Progenitor cell of endocrine pancreas (in vitro differentiated cells): ENCODE measurements at places on chromosomes 2 and 18.

DNA sequence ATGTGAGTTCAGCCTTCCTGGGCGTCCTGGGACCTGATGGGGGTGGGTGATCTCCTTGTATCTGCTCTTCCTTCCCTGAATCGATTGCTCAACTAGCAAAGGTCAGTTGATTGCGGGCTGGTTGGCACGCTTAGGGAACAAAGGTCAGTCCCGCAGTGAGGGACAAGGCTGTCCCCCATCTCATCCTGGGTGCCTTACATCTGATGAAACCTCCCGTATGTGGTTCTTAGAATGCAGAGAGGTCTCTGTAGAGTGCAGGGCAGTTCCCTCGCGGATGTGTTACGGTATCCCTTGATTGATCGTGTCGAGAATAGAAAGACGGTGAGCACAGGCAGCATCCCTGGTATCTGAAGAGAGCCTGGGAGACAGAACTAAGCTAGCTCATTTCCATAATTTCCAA is 56.4 kb upstream of the RBM44 start:
- DNase-seq = no peak

GRCh38 chr2:216235462-216235861 is 126.3 kb downstream of the XRCC5 start:
- DNase-seq = no peak

- no peak for DNase-seq
Measured at GRCh38 chr2:201260302-201260800, at the start of gene CASP8. Gene CASP8 (plus strand): TSS chr2:201260536. CDS start chr2:201266487, 5,951 bp downstream.

DNA sequence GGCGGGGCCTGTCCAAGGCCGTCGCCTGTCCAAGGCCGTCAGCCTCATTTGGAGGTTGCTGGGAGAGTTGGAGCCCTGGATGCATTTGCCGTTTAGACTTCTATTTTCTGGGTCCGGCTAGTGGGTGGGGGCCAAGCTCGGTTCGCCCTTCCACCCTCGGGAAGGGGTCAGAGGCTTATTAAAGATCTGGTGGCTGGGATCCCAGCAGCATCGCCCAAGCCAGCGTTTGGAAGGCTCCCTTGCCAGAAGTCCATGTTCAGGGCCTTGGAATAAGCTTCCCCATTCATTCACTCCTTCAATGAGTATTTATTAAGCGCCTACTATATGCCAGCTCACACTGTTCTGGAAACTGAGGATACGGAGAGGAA is 516 bp upstream of the DOCK10 start:
- DNase-seq = no peak

- no peak for DNase-seq
Measured at GRCh38 chr2:106183101-106183696, 10.9 kb downstream of the UXS1 start.

DNA sequence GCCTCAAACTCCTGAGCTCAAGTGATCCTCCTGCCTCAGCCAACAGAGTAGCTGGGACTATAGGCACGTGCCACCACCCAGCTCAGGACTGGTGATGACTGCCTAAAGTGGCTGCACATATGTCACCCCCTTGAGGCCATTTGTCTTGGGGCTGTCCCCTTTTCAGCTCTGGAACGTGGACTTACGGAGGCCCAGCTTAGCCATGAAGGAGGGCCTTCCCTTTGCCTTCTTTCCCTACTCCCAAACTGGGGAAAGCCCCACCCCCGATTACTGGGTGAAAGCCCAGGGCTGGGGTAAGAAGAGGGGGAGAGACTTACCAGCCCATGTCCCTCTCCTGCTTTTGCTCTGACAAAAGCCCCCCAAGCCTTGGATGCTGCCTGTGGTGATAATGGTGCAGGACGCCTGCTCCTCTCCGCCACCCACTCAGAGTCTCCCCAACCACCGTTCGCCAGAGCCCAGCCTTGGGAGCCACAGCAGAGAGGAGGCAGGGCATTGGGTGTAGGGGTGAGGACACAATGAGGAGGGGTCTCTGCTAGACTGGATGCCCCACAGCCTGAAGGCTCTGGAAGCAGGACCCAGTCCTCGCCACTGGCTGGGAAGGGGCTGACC is 2.5 kb upstream of the DUSP2 start:
- no peak for DNase-seq

DNA sequence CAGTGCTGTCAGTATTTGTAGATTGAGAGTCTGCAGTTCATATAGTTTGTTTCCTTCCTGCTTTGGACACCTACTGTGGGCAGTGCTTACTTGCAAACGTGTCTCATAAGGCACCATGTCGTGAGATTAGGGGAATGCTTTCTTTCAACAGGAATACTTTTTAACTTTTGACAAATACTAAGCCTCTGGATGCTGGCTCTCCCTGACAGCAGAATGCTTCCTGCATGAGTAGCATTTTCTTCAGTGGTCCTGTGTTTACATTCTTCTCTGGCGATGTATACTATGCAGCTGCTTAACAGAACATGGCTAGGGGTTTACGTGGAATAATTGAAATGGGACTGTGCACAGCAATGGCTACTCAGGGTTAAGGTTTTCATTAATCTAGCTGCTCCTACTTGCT is 807.5 kb downstream of the MBD2 start:
- DNase-seq = no peak

- DNase-seq = no peak
Measured at GRCh38 chr2:102063941-102064678, 72.3 kb downstream of the IL1R2 start.

DNA sequence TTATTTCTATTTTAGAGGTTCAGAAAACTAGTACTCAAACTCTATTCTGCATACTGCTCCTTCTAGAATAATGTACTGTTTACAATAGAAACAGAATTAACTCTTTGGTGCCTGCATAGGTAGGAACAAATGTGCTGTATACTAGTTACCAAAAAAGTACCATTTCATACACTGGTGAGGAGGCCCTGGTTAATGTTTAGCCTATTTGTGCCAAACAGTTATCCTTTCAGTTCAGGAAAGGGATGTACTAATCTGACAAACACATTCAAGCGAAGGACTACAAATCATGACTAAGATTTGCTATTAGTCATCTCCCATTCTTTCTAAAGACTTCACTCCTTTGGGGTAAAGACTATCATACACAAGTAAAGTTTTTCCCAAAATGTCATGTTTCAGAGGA is 47.4 kb downstream of the EXOC6B start:
- DNase-seq = no peak

DNA sequence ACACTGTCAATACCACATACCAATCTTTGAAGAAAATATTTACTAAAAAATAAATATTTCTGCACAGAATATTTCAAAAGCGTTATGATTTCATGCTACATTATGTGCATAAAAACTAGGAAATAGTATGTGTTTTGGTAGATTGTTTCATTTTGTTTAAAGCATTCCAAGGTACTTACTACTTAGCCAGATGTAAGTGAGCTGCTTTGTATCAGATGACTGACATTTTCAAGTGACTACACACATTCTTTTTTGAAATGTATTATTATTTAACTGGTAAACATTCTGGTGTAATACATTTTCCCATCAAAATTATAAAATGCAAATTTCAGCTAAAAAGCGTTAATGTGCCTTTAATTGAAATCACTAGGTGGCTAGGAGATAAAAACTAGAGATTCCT is 21.5 kb downstream of the GCA start:
- no peak for DNase-seq

DNA sequence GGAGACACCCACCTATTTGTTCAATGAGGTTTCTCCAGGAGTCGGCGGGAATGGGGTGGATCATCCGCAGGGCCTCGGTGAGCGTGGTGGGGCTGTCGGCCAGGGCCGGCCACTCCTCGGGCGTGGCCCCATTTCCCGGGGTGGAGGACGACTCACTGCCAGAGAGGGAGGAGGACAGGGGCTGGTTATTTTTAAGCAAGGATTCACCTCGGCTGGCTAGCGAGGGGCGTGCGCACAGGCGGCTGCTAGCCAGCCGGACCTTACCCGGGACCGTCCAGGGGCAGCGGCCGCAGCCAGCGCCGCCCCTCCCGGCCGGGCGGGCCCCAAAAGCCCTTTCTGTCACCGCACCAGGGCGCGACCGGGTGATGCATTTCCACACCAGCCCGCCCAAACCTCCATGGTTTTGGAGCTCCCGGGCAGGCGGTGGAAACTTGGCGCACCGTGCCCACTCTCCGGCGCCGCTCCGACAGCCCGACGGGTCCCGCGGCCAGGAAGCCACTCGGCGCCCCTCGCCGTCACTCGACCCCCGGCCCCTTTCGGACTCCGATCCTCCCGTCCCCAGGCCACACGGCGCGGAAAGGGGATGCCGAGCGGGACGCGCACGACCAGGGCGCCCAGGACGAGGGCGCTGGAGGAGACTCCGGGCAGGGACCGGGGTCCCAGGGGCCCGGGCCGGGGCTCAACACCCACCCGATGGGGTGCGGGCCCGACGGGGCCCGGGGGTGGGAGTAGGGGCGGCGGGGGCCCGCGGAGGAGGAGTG is 57.1 kb downstream of the SNORC start:
- DNase-seq = no peak

DNA sequence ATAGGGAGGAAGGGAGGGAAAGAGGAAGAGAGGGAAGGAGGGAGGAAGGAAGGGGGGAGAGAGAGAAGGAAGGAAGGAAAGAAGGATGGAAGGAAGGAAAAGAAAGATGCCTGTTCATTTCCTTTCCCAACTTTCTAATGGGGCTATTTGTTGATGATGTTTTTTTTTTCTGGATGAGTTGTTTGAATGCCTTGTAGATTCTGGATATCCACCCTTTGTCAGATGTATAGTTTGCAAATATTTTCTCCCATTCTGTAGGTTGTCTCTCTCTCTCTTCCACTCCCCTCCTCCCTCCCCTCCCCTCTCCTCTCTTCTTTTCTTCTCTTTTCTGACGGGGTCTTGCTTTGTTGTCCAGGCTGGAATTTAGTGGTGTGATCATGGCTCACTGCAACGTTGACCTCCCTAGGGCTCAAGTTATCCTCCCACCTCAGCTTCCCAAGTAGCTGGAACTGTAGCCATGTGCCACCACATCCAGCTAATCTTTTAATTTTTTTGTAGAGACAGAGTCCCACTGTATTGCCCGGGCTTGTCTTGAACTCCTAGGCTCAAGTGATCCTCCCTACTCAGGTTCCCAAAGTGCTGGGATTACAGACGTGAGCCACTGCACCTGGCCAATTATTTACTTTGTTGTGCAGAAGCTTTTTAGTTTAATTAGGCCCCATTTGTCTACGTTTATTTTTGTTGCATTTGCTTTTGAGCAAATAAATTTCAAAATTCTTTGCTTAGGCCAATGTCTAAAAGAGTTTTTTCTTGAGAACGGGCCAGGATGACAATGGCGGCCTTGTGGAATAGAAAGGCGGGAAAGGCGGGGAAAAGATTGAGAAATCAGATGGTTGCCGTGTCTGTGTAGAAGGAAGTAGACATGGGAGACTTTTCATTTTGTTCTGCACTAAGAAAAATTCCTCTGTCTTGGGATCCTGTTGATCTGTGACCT is 57.3 kb upstream of the FAM117B start:
- no peak for DNase-seq

DNA sequence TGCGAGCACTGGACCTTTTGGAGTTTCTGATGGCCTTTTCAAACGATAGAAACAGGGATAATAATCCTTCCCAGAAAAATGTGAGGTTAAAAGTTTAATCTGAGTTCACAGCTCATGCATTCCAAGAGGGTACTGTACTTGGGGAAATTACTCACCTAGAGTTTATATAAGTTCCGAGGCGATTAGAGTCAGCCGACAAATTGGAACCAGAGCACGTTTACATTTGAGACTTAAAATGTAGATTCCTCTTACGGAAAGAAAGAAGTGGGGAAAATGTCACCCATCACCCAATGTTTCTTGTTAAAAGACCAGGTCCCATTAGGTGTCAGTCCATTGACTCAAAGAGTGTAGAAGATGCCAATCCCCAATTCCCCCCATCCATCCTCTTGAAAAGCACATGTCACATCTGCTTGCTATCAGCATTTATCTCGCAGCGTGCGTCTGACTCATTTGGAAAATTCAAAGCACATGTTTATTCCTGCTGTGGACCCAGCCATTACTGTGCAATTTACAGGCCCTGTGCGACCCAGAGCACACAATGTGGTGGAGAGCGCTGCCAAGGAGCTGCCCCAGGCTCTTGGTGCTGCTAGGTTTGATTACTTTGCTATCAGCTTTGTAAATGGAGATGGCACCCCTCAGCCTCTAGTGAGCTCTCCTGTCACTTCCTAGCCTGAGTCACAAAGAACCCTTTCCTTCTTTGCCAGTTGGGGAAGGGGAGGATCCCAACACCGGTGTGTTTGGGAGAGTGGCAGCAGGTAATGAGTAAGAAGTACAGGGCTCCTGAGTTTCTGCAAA is 104.8 kb downstream of the COLEC12 start:
- DNase-seq = no peak

DNA sequence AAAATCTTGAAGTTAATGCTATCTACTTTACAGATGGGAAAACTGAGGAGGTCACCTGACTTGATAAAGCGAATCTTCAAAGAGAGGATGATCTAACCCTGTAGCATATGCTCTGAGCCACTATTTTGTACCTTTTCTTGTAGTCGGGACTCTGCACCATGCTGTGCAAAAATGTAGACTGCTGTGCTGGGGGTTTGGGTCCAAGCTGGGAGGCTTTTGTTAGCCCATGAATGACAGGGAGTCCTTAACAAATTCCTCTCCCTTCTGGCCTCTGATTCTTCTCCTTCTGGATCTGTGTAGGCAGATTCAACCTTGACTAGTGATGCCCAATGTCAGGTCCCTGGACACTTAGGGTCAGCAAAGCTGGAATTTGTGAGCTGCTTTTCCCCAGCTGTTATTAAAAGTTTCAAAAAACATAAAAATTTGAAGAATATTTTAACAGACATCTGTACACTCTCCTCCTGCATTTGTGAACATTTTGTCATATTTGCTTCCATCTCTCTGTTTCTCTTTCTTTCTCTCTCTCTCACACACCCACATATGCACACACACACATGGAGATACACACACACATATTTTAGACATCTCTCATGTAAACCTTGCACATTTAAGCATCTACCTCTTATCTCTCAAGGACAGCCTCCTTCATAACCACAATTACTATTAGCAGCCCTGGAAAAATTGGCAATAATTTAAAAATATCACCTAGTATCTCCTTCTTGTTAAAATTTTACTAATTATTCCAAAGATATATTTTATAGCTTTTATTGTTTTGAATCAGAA is 335.0 kb upstream of the TRIB2 start:
- no peak for DNase-seq

DNA sequence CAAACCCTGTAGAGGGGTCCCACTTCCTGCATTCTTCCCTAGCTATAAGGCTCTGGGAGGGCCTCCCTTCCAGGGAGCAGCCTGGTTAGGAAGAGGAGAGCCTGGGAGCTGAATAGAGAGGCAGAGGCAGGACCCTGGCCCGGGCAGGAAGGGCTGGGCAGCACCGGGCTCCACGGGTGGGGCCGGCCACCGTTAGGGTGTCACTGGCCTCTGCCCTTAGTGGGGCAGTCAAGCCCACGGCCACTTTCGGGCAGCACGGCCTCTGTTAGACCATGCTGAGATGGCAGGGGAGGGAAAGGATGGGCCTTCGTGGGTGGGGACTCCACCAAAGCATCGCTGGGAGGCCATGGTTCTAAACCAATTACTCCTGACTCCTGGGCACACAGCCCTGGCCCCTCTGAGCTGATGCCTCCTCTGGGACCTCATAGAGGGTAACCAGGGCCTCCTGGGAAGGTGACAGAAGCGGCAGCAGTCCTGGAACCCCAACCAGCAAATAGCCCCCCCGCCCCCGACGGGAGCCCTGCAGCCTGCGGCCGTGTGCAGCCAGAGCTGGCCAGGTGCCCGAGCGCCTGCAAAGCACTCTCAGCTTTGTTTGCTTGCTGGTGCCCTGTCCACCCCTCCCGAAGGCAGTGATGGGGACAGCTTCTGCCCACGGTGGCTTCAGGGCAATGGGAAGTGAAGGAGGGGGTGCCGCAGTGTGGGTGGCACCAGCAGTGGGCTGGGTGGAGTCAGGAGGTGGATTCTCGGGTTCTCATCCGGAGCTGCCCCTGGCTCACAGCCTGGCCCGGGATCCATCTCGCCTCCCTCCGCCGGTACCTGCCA is 16.3 kb upstream of the HPCAL1 start:
- no peak for DNase-seq
